ENCODE measurements at places on chromosomes 5 and 9.
A peak's percentile ranks its signal among the peaks of the same experiment; 100 is the strongest.

- DNase-seq, result no peak
Observed at GRCh38 chr9:35827486-35827885, 1.0 kb downstream of the FAM221B start.

GRCh38 chr5:74850789-74851425, 15.3 kb downstream of the FAM169A start:
- DNase-seq, result no peak

- no peak for DNase-seq
Observed at GRCh38 chr5:56941981-56942380, 9.9 kb downstream of the MIER3 start.

GRCh38 chr5:172925336-172925948, 33.8 kb upstream of the RPL26L1 start:
- DNase-seq, result no peak

- peak; percentile 24 for DNase-seq
Observed at GRCh38 chr9:131530546-131530919, 530 bp downstream of the UCK1 start.

DNA sequence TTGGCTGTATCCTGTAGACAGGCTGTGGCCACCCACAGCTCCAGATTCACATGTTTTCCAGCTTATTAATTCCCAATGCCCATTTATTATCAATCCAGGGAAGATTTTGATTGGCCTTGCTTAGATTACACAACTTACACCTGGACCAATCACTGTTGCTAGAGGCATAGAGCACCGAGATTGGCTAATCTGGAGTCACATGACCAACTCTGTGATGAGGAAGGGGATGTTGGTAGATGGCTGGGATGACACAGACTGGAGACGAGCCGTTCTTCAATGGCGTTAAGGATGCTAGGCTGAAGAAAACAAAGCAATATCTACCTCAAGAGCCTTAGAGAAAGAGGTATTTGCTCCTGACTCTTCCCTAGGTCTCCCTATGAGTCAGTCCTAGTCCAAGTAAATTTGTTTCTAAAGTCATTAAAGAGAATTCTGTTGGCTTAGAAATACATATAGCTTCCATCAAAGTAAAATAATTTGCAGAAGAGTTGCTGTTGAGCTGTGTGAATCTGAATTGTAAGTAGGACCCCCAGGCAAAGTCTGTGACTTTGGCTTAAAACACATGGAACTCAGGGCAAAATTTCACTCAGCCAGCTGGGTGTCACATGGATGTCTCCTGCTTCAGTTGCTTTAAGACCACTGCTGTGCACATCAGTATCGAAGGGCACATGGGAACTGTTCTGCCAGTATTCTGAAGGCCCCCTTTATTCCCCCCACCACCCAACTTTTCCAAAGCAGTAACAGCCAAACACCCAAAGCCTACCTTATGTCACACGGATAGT, 326.4 kb upstream of the KLF4 start:
- no peak for DNase-seq
